Osteocyte (in vitro differentiated cells): ENCODE measurements at places on chromosomes 3 and 15.

DNA sequence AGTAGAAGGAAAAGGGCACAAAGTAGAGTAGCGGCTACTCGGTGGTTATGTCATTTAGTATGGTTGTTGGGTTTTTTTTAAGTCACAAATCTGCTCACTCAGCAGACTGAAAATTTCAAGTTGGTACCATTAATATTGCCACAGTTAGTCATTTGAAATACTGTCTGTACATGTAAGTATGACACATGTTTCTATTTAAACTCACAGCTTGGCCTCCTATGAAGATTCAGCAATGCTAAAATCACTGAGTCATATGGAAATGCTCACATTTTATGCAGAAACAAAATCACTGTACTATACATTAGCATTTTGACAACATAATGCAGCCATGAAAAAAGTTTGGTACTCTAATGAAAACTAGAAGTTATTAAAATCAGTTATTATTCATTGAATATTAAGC lies 571.9 kb downstream of the TAFA4 start:
- DNase-seq = no peak

DNA sequence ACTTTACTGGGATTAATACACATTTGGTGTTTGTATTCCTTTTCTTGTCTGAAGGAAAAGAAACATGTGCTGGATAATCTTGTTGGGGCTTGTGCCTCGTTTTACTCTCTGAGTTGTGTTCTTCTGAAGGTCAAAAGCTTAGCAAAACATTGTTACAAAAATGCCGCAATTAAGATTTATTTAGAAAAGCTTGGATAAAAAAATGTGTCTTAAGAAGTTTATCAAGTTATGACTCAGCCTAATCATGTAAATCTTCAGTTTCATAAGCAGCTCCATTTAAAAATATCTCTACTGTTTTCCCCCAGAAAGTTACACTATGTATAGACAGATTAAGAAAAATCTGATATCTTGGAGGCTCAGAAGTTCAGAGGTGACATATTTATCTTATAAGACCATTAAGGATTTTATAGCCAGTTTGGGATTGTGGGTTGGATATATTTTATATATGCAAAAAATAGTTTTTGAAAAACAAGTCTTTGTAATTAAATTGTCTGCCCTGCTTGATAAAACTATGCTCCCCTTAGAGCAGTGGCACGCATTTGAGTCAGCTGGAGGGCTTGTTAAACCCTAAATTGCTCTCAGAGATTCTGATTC lies 56.5 kb downstream of the CLDN11 start:
- no peak for DNase-seq

- DNase-seq = peak; percentile 38
These were observed 91.4 kb downstream of the ZNF621 start for GRCh38 chr3:40615918-40616819.

DNA sequence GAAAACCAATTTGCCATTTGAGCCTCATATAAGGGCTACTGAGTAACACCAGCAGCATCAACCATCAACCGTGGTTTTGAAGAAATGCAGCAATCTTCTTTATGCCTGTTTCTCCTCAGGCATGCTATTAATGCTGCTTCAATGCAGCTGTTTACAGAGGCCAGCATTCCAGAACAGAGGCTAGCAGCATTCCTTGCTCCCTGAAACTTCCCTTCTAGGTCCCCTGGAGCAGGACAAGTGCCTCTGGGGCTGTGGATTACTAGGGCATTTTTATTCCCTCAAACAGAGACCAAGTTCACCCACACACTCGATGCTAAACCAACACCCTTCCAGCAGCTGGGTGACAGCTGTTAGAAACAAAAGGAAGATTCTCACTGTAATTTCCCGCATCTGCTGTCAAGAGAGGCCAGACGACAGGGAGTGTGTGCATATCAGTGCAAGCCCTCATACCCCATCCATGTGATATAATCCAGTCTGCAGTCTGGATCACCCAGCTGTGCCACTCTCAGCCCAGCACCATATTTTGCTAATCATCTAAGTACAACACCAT lies 57.5 kb downstream of the HOMER2 start:
- no peak for DNase-seq

GRCh38 chr3:114953800-114954199 lies 193.3 kb downstream of the ZBTB20 start:
- DNase-seq = no peak

GRCh38 chr3:33438284-33438668 lies 1.9 kb downstream of the UBP1 start:
- DNase-seq = no peak

DNA sequence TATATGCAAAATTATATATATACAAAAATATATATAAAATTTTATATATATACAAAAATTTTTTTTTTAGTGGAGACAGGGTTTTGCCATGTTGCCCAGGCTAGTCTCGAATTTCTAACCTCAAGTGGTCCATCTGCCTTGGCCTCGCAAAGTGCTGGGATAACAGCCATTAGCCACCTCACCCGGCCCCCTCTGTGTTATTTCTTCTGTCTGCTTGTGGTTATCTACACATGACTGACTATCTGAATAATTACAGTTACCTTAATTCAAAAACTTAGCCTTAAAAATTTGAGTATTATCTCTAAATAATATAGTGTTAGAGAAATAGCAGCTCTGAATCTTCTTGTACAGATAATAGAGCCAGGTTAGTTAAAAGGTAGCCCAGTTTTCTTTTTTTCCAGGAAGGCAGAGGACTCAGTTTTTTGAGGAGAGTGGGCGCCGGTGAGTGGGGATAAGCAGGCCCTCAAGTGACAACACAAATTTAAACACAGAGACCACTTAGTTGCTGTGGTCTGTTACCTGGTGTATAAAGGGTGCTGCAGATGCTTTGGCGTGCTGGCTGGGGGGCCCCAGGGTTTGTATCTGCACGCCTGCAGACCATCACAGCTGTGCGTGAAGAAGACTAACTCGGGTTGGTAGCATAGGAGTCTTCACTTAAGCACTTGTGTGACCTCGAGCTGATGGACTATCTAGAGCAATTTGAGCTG lies 83.7 kb downstream of the TRAK1 start:
- DNase-seq = no peak

- DNase-seq = no peak
These were observed 111.1 kb downstream of the UBE3A start for GRCh38 chr15:25327686-25328085.

GRCh38 chr3:115548611-115549010 lies 74.7 kb upstream of the GAP43 start:
- DNase-seq = no peak

DNA sequence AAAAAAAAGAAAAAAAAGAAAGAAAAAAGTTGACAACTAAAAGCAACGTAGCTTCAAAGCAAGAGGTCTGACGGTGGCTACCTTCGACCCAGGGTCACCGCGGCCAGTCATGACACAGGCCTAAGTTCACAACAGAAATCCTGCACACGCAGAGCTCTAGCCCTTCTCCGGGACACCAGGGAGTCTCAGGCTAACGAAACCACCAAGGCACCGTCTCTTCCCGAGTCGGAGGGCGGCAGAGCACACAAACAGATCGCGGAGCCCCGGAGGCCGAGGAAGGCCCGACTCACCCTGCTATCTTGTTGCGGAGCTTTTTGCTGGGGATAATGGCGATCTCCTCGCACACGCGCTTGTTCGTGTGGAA lies 584 bp downstream of the RPS17 start:
- no peak for DNase-seq
